Type B pancreatic cell (in vitro differentiated cells): ENCODE measurements at places on chromosomes 13 and 19. TPM values are rescaled to one million over a fixed set of nuclear protein-coding genes. Genes with fewer than 3 reads are reported as not detected.

Gene CDC42EP5
- 16.1 and 24.3 TPM in 2 replicates for total RNA-seq

GRCh38 chr13:83941701-83942335 is 59.5 kb upstream of the SLITRK1 start:
- no peaks in the 10 kb centered on the region for H3K27me3 ChIP-seq
- H3K4me1 ChIP-seq, result no peaks in the 10 kb centered on the region
- H3K27ac ChIP-seq, result peak overlapping the region; percentile 94
- DNase-seq, result no peak
- no peak overlapping the region for H3K4me3 ChIP-seq

DNA sequence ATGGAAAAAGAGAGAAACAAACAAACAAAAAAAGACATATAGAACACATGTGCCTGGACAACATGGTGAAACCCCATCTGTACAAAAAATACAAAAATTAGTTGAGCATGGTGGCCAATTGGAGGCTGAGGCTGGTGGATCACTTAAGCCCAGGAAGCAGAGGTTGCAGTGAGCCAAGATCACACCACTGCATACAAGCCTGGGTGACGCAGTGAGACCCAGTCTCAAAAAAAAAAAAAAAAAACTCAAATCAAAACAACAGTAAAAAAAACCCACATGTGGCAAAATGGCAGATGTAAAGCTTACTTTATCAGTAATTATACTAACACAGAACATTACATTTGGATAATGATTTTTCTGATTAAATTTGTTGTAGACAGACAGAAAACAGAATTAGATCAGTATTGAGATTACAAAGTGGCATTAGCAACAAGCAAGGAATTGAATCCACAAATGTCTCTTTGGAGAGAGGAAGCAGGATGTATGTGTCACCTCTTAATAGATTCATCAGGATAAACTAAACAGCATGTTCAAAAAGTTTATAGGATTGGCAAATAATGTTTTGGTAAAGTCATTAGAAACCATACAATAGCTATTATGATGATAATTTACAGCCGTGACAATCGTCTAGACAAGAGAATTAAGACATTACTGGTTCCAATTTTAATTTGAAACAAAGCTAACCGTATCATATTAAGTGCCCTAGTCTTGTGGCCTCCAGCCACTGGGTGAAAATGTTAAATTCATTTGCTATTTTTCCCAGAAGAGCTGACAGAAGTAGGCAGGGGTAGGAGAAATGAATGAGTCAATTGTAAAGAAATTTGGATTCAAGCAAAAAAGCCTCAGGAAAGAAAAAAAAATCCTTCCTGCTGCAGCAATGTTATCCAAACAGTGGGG is 206.0 kb downstream of the FGF14 start:
- no peak overlapping the region for H3K4me3 ChIP-seq
- no peak overlapping the region for H3K27ac ChIP-seq
- no peaks in the 10 kb centered on the region for H3K27me3 ChIP-seq
- no peak for DNase-seq

- no peaks in the 10 kb centered on the region for H3K36me3 ChIP-seq
- no peak for DNase-seq
- no peak overlapping the region for H3K4me3 ChIP-seq
- peaks cover 3% of the 10 kb centered on the region for H3K4me1 ChIP-seq
- H3K27ac ChIP-seq, result no peak overlapping the region
- H3K27me3 ChIP-seq, result peaks cover 43% of the 10 kb centered on the region
Measured at GRCh38 chr19:13615890-13616289, 109.6 kb upstream of the CACNA1A start.

DNA sequence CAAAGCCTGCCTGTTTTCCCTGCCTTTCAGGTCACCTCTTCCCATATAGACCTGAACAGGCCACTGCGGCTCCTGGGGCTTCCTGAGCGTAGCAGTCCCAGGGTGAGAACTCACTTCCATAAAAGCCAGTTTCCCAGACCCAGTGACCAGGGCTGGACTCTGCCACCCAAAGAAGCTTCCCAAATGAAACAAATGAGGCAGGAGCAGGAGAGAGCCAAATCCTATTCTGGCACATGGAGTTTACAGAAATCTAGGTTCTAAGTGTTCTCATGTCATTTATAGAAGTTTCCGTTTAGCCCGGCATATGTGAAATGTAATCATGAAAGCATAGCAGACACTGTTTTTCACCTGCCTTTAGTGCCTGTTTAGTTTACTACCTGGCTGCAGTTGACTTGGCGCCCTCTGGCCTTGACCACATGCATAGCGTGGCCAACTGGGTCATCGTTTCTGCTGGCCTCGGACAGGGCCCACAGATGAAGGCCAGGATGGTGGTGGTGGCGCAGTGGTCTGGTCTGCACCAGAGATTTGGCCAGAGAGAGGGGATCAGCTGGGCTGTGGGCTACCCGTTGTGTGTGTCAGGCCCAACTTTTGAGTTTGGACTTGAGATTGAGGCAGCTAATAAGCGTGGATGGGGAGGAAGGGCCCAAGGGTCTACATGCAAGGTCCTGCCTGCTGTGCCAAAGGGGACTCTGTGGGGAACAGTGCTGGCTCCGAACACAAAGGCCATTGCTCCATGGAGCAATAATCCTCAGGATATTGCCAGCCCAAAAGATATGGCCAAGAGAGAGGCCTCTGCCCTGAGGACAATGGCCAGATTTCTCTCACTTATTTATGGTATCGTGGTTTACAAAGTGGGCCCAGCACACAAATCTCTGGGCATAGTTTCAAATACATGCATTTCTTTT is 43.3 kb downstream of the NFIX start:
- peaks cover 95% of the 10 kb centered on the region for H3K27me3 ChIP-seq
- no peak overlapping the region for H3K4me3 ChIP-seq
- H3K27ac ChIP-seq, result no peak overlapping the region
- no peaks in the 10 kb centered on the region for H3K36me3 ChIP-seq
- peaks cover 7% of the 10 kb centered on the region for H3K4me1 ChIP-seq

Gene LYPD5
- 0.85 and 3.9 TPM in 2 replicates for total RNA-seq

Gene CYP4F11
- not detected in 2 replicates for total RNA-seq

- peak overlapping the region; percentile 81 for H3K4me3 ChIP-seq
- H3K27ac ChIP-seq, result peak overlapping the region; percentile 84
- DNase-seq, result peak; percentile 88
- peaks cover 18% of the 10 kb centered on the region for H3K4me1 ChIP-seq
- peaks cover 17% of the 10 kb centered on the region for H3K27me3 ChIP-seq
Measured at GRCh38 chr19:38210458-38210987, 13.5 kb downstream of the DPF1 start.
